ENCODE measurements at places on chromosomes 4 and X.

DNA sequence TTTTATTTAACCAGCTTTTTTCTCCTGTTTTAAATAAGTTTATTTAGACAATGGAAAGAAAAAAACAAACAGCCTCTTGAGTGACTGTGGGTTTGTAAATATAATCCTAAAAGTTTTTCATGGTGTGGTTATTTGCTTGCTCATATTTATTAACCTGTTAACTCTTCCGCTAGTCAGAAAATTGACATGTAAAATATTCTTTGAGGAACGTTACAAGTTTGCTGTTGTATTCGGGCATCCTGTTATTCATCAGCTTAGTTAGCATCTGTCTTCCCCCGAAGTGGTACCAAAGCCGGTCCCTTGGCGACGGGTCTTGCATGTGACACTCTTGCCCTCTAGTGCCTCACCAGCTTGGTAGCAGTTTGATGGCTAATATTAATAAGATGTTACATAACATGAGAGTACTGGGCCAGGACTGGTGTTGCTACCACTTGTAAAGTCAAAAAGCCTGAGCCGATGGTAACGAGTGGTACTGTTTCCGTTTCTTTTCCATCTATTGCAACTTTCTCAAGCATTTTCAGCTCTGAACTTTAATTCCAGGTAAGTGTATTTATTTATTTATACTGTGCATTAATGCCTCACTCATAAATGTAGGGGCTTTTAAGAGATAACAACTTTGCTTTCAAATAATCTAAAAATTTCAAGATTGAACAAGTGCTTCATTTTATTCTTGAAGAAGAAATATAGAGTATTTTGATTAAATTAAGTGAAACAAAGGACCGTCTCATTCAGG, at the start of gene NDST3:
TSS of gene NDST3 (plus strand) at position 434 of the 733 bp plus-strand sequence. CDS start 19,425 bp downstream, outside the sequence.
- no peak for DNase-seq

DNA sequence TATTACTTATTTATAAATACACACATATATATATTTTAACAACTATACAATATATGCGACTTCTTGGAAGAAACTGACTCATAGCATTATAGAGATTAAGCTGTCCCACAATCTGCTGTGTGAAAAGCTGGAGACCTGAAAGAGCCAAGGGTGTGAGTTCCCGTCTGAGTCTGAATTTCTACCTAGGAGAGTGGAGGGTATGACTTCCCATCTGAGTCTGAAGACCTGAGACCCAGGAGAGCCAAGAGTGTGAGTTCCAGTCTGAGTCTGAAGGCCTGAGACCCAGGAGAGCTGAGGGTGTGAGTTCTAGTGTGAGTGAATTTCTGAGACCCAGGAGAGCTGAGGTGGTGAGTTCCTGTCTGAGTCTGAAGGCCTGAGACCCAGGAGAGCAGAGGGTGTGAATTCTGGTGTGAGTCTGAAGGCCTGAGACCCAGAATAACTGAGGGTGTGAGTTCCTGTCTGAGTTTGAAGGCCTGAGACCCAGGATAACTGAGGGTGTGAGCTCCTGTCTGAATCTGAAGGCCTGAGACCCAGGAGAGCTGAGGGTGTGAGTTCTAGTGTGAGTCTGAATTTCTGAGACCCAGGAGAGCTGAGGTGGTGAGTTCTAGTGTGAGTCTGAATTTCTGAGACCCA, 8.9 kb upstream of the P2RY8 start:
- DNase-seq: no peak

DNA sequence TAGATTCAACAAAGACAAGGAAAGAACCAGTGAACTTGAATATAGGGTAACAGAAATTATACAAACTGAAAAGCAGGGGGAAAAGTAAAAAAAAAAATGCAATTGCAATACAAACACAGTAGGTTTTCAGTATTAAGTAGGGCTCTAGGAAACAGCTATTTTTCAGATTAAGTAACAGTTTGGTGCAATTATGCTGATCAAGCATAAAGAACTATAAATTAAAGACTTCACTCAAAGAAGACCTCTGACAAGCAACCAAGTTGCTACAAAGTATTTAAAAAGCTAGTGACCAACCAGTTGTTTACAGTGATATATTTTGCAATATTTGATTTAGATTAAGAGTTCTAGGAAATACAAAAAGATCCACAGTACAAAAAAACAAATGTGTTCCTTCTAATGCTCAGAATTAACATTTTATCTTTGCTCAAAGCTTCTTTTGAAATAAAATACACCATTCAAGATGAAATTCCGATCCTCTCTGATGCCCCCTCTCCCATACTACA, 230.8 kb upstream of the FTHL17 start:
- no peak for DNase-seq

DNA sequence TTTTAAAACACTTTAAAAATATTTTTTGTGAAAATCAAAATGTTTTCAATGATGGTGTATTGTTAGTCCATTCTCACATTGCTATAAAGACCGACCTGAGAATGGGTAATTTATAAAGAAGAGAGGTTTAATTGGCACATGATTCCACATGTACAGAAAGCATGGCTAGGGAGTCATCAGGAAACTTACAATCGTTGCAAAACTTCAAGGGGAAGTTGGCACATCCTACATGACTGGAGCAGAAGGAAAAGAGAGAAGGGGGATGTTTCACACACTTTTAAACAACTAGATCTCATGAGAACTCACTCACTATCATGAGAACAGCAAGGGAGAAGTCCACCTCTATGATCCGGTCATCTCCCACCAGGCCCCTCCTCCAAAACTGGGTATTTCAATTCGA, 110.7 kb downstream of the TMEM47 start:
- no peak for DNase-seq

- DNase-seq: no peak
These were observed 15.1 kb upstream of the PRSS12 start for GRCh38 chr4:118367872-118368271.

- DNase-seq: no peak
These were observed 21.5 kb downstream of the SORCS2 start for GRCh38 chr4:7213807-7214206.

DNA sequence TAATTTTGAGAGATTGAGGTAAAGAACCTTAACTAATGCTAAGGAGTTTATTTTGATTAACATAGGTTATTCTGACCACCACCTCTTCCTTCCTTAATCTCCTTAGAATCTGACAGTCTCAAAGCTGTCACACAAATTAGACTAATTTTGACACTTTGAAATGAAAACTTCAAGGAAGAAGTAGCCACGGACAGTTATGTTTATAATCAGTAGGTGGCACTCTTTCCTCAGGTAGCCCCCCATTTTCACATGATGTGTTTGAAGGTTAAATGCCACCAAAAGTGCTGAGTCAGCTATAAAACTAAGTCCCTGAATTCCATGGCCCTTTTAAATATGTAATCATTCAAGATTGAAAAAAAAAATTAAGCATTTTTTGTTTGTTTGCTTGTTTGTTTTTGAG, 22.4 kb downstream of the TMEM33 start:
- DNase-seq: peak; percentile 11

DNA sequence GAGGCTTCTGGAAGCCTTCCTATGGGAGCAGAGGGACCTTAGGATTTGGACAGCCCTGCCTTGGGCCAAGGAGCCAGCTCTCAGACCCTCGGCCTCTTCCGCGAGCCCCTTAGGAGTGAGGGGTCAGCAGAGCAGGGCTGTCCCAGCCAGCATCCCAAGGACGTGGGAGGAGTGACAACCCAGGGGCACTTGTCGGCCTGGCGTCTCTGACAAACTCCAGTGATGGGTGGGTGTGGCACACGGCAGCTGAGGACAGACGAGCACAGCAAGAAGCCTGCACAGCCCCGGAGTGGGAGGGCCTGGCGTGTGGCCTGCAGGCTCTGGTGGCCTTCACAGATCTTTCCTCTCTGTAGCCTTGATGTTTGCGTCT, 11.6 kb upstream of the TNIP2 start:
- DNase-seq: no peak

- DNase-seq: no peak
These were observed 423.3 kb downstream of the CENPC start for GRCh38 chr4:67122029-67122428.

GRCh38 chr4:169220447-169220846, 50.3 kb downstream of the SH3RF1 start:
- DNase-seq: no peak

DNA sequence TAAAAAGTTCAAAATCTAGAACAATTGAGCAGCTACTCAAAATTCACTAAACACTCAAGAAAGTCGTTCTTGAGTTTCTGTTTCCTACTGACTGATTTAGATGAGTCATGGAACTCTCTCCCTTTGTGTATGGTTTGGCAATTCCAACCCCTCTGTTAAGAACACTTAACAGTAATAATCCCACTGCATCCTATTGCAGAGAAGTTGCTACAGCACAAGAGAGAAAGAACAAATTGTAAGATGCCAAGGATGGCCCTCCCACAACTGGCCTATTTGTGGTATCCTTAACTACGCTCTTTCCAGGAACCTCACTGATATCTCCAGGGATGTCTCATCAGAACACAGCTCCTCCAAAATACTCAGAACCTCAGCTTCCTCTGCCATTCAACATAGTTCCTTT, 701.8 kb upstream of the TENM3 start:
- DNase-seq: no peak

- no peak for DNase-seq
These were observed 54.5 kb downstream of the TAF1 start for GRCh38 chrX:71420686-71421085.

- no peak for DNase-seq
These were observed 4.0 kb downstream of the GABRA2 start for GRCh38 chr4:46385946-46386345.

- DNase-seq: no peak
These were observed 230.4 kb downstream of the EDA2R start for GRCh38 chrX:66408507-66408906.

- no peak for DNase-seq
These were observed 566.4 kb upstream of the DIPK2B start for GRCh38 chrX:45766981-45767501.

- no peak for DNase-seq
These were observed 109.6 kb downstream of the ANXA3 start for GRCh38 chr4:78661086-78661690.

- DNase-seq: no peak
These were observed 602.4 kb upstream of the PRKX start for GRCh38 chrX:4315891-4316290.

DNA sequence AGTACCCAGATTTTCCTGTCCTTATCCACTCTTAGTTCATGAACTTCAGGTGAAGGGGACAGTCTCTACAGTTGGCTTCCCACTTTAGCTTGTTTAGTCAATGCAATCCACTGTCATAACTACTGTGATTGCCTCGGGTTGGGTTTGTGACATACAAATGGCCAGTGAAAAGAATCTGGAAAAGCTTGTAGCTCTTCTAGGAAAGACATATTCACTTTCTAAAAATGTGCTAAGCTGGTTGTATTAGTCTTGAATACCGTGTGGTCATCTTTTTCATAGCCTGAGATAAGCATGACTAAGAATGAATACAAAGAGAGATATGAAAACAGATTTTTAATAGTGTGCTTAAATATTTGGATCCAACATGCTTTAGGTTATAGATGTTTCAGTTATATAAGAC, 1443.5 kb upstream of the IGFBP7 start:
- DNase-seq: no peak

Measured in bone marrow (tissue), 2 donors.